ENCODE measurements at places on chromosomes 13 and 19.
A peak's percentile ranks its signal among the peaks of the same experiment; 100 is the strongest.

GRCh38 chr19:641702-642101, 2.0 kb downstream of the FGF22 start:
- DNase-seq: no peak

DNA sequence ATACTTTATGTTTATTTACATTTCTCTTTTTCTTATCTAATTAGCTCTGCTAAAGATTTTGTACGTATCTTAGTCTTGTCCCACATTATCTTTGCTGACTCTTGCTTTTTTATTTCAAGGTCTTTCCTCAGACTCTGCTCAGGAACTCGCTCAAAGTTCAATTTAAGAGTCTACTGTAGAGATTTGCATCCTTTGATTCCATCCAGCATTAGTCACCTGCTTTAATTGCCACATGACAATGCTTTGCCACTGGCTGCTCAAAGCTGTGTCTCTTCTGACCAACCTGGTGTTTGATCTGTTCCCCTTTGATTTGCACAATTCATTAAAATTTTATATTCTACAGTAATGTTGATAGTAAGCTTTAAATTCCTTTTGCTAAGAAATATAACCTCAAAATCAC, 157.9 kb upstream of the FREM2 start:
- no peak for DNase-seq

DNA sequence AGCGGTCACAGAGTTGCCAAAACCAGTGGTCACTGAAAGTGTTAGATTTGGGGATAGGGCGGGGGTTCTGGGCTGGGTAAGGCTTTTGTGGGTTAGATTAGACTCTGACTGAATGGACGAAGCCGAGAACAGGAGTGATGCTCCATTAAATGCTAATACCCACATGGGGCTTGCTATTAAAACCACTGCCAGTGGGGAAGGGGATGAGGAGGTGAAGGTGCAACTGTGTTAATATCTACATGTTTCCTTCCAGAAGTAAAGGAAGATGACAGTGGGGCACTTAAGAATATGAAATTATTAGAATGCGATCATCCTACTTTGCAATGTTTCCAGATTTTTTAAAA, 573 bp upstream of the ZNF614 start:
- DNase-seq: no peak

GRCh38 chr19:21238670-21239069, 90.5 kb downstream of the ZNF708 start:
- DNase-seq: no peak

DNA sequence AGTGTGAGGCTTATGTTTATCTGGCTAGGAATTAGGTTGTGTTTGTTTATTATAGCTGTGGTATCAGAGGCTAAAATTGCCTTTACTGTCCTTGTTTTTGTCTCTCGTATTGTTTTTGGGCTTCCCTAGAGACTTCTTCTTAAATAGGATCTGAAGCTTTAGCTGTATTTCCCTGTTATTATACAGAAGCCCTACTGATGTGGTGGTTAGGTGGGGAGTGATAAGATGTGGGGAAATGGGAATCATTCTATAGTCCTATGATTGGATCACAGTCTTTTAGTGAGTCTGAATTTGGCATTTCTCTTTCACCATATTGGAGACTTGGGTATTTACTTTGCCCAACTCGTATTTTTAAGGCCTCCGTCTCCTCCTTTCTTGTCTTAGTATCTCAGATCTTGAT, 8.3 kb upstream of the KL start:
- DNase-seq: no peak

DNA sequence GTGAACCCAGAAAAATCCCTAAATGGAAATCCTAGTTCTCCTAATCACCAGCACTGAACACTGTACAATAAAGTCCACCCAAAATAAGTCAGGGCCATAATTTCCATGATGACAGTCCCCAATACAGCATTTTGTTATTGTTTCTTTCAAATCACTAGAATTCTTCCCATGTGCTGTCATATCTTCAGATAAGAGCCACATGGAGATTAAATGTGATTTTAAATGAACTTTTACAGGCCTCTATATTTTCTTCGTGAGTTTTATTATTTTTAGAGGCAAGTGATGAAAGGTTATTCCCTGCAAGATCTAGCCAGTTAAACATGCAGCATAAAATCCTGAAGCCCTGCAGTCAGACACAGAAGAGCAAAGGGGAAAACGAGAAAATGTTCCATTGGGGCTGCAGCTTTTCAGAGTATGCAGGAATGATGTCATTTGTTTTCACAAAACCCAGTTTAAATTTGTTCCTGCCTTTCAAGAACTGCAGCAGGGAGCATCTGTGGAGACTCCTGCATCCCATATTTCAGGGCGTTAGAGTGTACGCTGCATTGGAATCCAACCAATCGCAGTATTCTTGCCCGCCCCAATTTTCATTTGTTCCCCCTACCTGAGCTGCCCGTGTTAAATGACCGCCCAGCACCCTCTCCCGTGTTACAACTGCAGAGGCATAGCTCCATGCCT, 167.2 kb upstream of the KLF12 start:
- DNase-seq: no peak

DNA sequence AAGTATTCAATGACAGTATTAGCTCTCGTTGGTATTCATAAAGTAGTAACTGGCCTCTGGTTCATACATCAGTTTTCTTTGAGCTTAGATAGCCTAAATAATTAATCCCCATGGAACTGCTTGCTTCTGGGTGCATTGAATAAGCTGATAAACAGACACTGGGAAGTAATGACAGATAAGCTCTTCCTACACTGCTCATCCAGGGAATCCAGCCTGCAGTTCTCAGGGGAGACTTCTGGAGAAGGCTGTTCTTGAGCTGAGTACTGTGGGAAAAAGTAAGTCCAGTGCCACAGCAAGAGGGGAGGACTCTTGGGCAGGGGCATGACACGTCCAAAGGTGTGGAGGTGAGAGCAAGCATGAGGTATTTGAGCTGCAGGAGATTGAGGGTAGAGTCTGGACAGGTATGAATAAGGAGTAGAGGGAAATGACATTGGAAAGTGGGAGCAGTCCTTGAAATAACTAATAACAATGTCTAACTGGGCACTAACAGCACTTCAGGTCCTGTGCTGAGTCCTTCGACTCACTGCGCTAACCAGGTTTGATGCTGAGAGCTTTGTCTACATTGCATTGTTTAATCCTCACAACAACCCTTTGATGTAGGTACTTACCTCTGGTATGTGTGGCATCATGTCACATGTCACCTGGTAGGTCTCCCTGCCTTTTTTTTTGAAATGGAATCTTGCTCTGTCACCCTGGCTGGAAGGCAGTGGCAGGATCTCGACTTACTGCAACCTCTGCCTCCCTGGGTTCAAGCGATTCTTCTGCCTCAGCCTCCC, 7.2 kb downstream of the GARRE1 start:
- no peak for DNase-seq

DNA sequence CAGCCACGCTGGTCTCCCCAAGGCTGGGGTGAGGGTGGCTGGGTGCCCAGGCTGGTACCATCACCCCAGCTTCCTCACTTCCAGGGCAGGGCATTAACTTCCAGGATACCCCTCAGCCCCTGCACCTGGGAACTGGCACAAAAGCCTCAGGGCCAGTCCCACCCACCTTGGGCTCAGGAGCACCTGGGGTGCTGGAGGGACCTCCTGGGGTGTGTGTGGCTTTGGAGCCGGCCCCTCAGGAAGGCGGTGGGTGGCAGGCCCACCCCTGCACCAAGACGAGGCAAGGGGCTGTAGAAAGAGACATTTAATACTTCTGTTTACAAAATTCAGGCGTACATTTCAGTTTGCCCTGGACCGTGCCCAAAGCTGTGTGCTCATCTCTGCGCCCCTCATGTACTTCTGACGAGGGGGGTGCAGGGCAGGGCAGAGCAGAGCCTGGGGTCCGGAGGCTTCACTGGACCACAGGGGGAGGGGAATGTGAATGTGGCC, 16.8 kb downstream of the MPND start:
- DNase-seq: no peak

GRCh38 chr13:25933520-25933919, 118.3 kb downstream of the SHISA2 start:
- no peak for DNase-seq

- DNase-seq: no peak
Measured at GRCh38 chr13:80157261-80157932, 183.5 kb downstream of the SPRY2 start.

GRCh38 chr19:7699417-7700401, 2.2 kb downstream of the FCER2 start:
- DNase-seq: no peak

- no peak for DNase-seq
Measured at GRCh38 chr19:4086411-4086867, 19.7 kb upstream of the ZBTB7A start.

DNA sequence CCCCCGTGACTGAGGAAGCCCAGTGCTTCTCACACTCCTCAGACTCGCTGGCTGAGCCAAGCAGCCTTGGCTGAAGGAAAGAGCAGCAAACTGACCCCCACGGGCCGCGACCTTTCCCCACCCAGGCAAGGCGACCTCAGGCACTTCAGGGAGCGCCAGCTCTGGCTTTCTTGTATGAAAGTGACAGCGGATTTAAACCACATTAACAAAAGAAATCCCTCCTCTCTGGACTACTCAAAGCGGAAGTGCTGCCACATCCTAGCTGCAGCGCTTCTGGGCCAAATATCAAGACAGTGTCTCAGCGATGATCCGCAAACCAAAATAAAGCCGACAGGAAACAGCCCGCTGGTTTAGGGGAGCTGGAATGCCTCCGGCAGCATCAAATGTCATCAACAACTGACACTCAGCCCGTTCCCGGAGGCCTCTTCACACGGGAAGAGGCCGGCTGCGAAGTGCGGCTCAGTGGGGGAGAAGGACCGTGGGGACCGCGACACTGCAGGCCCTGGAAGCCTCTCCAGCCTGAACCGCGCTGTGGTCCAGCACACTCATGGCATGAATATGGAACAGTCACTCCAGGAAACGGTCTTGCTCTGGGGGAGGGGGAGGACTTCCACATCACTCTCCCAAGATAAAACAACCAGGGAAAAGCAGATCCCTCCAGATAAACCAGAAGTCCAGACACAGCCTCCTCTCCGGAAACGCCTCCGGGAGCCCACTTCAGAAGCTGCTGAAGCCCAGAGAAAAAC, 1.4 kb downstream of the RASA3 start:
- DNase-seq: peak; percentile 57

- DNase-seq: no peak
Measured at GRCh38 chr19:14142262-14143190, 6.1 kb upstream of the ASF1B start.

- DNase-seq: no peak
Measured at GRCh38 chr13:24716011-24716410, 35.8 kb downstream of the ATP12A start.

GRCh38 chr19:15159251-15159650, 41.5 kb downstream of the NOTCH3 start:
- no peak for DNase-seq

DNA sequence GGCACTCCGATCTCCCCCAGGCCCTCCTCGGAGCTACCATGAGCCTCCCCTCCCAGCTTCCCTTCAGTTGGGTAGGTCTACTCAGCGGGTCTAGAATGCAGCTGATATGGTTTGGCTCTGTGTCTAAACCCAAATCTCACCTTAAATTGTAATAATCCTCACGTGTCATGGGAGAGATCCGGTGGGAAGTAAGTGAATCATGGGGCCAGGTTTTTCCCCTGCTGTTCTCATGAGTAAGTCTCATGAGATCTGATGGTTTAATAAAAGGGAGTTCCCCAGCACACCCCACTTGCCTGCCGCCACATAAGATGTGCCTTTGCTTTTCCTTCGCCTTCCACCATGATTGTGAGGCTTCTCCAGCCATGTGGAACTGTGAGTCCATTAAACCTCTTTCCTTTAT, 14.5 kb upstream of the DOCK9 start:
- DNase-seq: no peak

DNA sequence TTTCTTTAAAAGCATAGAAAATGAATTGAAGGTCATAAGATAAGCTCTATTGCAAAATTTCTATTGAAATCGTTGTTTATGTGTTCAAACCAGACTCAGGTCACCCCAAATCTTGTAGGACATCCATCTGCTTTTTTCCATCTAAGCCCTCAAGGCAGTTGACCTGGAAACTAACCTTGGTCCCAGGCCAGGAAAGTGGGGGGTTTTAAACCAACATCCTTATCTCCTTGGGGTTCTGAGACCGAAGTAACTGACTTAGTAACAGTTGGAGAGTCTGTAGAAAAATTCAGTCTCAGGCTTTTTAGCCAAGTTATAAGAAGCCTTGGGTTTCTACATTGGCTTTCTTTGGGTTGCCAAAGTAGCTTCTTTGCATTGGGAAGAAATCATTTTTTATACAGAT, 23.4 kb downstream of the ZNF507 start:
- no peak for DNase-seq

- peak; percentile 88 for DNase-seq
Measured at GRCh38 chr19:48362716-48363499, 832 bp downstream of the TMEM143 start.

- DNase-seq: no peak
Measured at GRCh38 chr19:9819596-9819909, 674 bp upstream of the FBXL12 start.

- DNase-seq: no peak
Measured at GRCh38 chr13:66895780-66896179, 334.4 kb downstream of the PCDH9 start.
